ENCODE measurements at places on chromosomes 1 and 21. TPM values are rescaled to one million over a fixed set of nuclear protein-coding genes. Genes with fewer than 3 reads are reported as not detected.

SPRR5 gene
- not detected for total RNA-seq

MTFR1L gene
- 24.2 TPM for total RNA-seq

MTARC1 gene
- 8.3 TPM for total RNA-seq

MNDA gene
- not detected for total RNA-seq

DRAXIN gene
- 0.17 TPM for total RNA-seq

LEFTY1 gene
- total RNA-seq: 0.31 TPM

CELA3A gene
- not detected for total RNA-seq

C1orf94 gene
- not detected for total RNA-seq

CAPZB gene
- 229 TPM for total RNA-seq
